ENCODE measurements at places on chromosomes 3 and 15.
A peak's percentile ranks its signal among the peaks of the same experiment; 100 is the strongest.

DNA sequence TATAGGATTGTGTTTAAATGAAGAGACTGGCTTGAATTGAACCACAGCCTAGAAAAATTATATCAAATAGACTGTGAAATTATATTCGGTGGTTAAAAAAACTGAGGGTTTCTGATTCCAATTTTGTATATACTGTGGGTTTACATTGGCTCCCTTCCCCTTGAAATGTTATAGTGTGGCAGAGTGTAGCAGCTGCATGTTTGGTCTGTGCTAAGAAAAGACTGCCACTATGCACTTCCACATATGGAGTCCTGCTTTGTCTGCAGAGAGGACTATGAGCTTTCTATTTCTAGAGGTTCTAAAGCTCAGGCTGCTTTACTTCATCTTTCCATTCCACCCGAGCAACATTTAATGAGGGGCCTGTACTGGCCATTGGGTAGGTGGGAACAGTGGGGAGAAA lies 112.3 kb downstream of the P3H2 start:
- DNase-seq: no peak

GRCh38 chr3:184175506-184175905 lies 851 bp downstream of the AP2M1 start:
- no peak for DNase-seq

DNA sequence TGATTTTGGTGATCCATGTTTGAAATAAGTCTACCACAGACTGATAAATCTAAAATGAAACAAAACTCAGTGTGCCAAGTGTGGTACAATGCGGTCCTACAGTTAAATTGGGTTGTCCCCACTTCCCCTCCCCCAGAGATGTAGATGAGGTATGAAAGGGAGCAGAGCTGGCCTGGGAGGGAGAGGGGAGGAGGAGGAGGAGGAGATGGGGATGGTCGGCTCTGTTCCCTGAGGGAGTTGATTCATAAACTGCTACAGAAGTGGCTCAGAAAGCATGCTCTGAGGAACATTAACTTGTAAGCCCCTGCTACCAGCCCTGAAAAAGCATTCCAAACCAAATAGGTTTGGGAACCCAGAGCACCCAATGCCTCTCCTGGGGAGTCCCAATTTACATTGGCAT lies 28.0 kb upstream of the CHRNB4 start:
- no peak for DNase-seq

DNA sequence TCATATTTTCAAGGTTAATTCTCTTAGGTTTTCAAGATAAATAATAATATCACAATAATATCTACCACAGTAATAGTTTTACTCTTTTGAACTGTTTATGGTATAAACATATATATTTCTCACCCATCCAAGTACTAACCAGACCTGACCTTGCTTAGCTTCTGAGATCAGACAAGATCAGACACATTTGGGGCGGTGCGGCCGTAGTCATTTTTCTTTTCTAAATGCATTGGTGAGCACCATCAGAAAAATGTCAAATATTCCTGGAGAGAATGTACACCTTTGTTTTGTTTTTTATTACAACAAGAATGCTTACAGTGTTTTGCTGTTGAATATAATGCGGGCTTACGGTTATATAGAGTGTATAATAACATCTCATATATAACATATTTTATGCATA lies 267.8 kb downstream of the ADAMTS17 start:
- DNase-seq: no peak

GRCh38 chr3:52805270-52806039 lies 10.9 kb downstream of the ITIH3 start:
- DNase-seq: no peak

- no peak for DNase-seq
Measured at GRCh38 chr15:66911131-66911700, 154.2 kb upstream of the SMAD3 start.

DNA sequence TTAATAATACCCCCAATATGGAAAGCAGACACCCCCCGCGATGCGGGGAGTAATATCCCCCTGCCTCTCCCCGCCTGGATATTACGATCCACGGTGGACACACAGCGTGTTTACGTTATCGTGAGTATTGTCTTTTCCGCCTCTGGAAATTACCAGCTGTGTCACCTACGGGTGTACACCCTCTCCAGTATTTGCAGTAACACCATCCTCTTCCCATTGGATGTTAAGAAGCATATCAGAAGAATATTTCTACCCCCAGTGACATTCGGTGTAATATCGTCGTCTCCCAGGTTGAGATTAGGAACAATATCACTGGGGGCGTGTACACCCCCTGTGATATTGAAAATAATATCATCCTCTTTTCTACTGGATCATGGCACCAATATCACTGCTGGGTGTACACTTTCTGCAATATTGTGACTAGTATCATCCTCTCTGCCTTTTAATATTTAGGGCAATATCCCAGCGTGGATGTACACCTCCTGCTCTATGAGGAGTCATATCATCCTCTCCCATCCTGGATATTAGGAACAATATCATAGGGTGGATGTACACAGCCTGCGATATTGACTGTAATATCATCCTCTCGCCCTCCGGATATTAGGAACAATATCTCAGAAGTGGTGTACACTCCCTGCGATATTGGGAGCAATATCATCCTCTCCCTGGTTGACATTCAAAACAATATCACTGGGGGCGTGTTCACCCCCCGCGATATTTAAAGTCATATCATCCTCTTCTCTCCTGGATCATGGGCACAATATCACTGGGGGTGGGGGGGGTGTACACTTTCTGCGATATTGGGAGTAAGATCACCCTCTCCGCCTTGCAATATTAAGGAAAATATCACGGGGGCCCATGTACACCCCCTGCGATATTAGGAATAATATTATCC lies 20.3 kb upstream of the BMF start:
- no peak for DNase-seq

- DNase-seq: no peak
Measured at GRCh38 chr3:188584958-188585689, 431.2 kb downstream of the LPP start.

DNA sequence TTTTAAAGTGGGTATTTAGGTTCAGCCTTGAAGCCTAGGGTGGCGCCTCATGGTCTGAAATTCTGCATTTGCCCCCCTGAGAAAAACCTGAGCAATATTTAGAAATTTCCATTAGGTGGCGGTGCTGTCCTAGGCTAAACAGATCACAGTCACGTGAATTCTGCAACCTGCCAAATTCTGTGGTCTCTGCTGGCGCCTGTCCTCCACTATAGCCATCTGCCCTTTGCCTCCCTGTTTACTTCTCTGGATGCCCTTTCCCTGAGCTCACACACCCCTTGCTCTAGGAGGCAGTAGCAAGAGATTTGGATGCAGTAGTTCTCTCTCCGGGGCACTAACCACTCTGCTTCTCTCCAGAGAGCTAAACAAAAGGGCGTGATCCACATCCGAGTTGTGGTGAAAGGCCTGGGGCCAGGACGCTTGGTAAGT lies 9.1 kb downstream of the MRPS11 start:
- DNase-seq: no peak

DNA sequence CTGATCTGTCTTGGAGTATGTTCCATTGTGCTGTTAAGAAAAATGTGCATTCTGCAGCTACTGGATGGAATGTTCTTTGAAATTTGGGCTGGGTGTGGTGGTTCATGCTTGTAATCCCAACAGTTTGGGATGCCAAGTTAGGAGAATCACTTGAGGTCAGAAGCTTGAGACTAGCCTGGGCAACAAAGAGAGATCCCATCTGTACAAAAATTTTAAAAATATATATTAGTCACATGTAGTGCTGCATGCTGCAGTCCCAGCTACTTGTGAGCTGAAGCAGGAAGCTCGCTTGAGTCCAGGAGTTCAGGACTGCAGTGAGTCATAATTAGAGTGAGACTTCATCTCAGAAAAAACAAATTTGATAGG lies 62.8 kb upstream of the PLSCR4 start:
- DNase-seq: no peak

DNA sequence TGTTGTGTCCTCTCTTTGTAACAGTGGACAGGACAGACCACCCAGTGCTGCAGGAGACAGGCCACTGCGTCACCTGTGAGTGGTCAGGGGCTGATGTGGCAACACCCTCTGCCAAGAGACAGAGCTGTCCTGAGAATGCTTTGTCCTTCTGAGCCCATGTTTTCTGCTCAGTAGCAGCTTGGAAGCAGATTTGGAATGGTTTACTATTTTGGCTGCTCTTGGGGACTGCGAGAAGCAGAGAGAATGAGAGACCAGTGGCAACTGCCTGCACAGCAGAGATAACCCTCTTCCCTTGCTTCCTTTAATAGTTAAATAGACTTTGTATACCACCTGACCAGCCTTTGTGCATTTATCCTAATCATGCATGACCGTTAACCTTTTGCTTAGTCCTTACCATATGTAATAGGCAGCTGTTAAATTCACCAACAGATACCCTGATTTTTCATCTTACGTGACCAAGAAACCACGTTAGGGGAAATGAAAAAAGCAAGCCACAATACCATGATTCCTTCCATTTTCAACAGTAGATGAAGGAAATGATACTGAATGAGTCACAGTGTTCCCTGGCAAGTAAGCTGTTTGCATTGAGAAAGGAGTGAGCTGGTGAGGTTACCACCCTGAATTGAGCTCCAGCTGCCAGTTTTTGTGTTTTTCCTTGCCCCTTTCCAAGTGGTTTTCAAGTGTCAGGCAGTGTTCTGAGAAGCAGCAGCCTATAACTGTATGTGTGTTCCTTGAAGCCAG lies 35.5 kb downstream of the B3GALNT1 start:
- DNase-seq: no peak

GRCh38 chr15:100852630-100853029 lies 27.0 kb upstream of the ALDH1A3 start:
- DNase-seq: no peak

DNA sequence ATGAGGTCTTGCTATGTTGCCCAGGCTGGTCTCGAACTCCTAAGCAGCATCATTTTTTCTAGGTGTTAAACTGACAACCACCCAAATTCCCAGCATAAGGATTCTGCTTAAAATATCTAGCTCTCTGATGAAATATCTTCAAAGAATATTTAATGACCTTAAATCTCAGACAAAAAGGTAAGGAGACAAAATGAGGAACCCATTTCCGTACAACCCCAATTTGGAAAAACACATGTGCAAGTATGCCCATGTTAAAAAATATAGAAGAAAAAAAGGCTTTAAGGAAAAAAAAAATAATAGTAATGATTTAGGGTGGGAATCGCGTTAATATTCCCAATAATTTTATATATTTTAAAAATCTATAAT lies 1.4 kb upstream of the SACM1L start:
- no peak for DNase-seq

GRCh38 chr15:75659928-75660645 lies 12.4 kb downstream of the SNX33 start:
- no peak for DNase-seq

DNA sequence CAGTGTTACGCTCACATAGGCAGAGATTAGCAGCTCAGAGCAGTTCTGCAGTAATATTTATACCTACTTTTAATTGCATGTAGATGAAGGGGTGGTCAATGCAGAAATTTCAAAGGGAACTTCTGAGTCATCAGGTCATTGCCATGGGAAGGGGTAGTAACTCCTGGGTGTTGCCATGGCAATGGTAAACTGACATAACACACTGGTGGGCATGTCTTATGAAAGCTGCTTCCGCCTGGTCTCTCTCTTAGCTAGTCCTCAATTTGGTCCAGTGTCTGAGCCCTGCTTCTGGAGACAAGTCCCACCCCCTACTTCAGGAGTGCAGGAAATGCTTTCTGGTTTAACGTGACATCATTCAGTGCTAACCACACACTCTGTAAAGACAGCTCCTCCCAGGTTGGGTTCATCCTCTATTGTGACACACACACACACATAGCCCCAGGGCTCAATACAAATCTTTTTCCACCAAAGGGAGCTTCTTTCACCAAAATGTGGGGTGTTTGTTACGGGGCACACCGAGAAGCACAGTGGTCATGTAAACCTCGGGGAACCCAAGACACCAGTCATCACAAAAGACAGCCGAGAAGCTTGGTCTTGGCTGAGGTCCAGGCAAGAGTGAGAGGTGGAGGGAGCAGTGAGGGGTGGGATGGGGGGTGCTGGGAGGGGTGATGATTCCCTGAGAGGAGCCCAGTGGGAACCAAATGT lies 74.5 kb downstream of the TLE3 start:
- peak; percentile 2 for DNase-seq

GRCh38 chr3:169663951-169664820 lies 674 bp upstream of the MECOM start:
- DNase-seq: no peak

DNA sequence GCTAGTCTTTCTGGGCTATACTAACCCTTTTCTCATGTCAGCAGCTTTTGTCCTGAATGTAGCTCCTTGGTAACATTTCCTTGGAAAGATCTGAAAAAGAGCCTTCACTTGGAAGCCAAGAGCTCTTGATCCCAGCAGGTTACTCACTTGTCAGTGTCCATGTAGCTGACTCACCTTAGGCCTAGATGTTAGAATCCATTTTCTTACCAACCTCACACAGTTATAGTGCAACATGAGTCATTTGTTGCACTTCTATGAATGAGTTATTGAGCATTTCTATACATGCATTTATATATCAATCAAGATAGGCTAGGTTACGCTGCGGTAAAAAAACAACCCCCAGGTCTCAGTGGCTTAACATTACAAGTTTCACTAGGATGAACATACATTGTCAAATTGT lies 106.8 kb upstream of the SLC7A14 start:
- no peak for DNase-seq

DNA sequence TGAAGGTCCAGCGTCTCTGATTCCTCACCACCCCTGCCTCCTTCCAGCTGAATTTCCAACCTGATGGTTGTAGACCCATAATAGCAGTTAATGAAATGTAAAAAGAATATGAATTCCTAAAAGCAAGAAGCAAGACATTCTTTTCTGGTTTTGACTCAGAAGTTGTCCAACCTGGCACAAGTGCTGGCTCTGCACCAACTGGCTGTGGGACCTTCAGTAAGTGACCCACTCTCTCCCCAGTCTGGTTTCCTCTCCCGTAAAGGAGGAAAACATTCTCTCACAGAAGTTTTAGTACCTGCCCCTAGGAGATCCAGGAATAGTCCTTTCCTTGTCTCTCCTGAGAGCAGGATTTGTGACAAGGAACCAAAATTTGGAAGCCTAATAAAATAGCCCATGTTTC lies 236.9 kb upstream of the TRIM42 start:
- no peak for DNase-seq

DNA sequence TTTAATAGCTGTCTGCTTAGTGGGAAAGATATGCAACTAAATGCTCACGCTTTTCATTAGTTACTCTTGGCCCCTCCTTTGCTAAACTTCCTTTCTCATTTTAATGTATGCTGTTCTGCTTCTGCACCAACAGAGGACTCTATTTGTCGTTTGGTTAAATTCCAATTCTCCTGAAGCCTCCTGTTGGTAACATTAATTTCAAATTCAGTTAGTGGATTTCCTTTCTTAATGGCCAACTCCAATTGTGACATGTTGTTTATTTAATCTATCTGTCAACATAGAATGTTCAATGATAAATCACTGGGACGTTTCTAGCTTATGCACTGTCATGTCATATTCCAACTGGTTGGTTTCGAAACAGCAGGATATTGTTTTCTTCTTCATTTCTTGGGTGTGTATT lies 467.4 kb upstream of the BCHE start:
- no peak for DNase-seq

GRCh38 chr15:88003541-88004327 lies 252.8 kb downstream of the NTRK3 start:
- DNase-seq: no peak

- no peak for DNase-seq
Measured at GRCh38 chr15:99955181-99955525, 221.9 kb upstream of the LYSMD4 start.

GRCh38 chr3:156638271-156638670 lies 36.1 kb upstream of the TIPARP start:
- DNase-seq: no peak

- peak; percentile 86 for DNase-seq
Measured at GRCh38 chr15:40807028-40807887, at the start of the genes DNAJC17 and ZFYVE19. TSS of gene DNAJC17 (minus strand) at chr15:40807473. CDS start at chr15:40807446, 27 bp downstream. TSS of gene ZFYVE19 (plus strand) at chr15:40807089. CDS start at chr15:40807590, 501 bp downstream.

Data from stimulated activated CD8-positive, alpha-beta memory T cell treated with anti-CD3 and anti-CD28 coated beads, Interleukin-2, amount 100 ng/mL, for 1 hour (primary cell).